ENCODE measurements at places on chromosomes 3 and 15. TPM values are rescaled to one million over a fixed set of nuclear protein-coding genes. Genes with fewer than 3 reads are reported as not detected.

- DNase-seq, result no peak
Measured at GRCh38 chr15:76711351-76711827, 193.8 kb downstream of the SCAPER start.

Gene GNAT1
- total RNA-seq, result 0.20 TPM

GRCh38 chr15:70035719-70036077, 62.0 kb downstream of the TLE3 start:
- DNase-seq, result no peak

Gene CELF6
- 1.3 TPM for total RNA-seq

- no peak for DNase-seq
Measured at GRCh38 chr15:95292785-95293450, 1037.6 kb upstream of the NR2F2 start.

Gene IL17RD
- total RNA-seq, result 18.3 TPM

GRCh38 chr15:27928386-27928785, 170.7 kb downstream of the OCA2 start:
- no peak for DNase-seq

- no peak for DNase-seq
Measured at GRCh38 chr3:100277255-100277800, 16.5 kb downstream of the TBC1D23 start.

GRCh38 chr3:183583331-183584245, 28.1 kb upstream of the KLHL6 start:
- no peak for DNase-seq

DNA sequence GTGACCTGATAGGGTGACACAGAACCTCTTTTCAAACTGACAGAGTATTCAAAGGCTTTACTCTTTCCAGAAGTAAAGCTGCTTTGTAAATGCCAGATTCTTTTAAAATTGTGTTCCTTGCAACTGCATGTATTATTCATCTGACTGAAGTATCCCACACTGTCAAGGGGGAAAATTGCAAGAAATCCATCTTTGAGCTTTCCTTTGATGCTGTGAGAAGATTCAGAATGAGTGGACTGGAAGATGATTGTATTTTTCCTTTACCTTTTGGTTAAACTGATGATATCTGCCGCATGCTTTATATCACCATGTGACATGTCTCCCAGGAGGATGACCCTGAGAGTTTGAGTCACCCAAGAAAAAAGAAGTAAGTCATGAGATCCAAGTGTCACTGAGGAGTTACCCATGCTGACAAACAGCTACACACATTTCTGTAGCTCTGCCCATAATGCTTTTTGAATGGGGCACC, 250.8 kb upstream of the CBLB start:
- no peak for DNase-seq

Gene GOLGA8F
- not detected for total RNA-seq

GRCh38 chr3:25558121-25558520, 106.6 kb downstream of the TOP2B start:
- peak; percentile 19 for DNase-seq

Gene CCDC39
- not detected for total RNA-seq

DNA sequence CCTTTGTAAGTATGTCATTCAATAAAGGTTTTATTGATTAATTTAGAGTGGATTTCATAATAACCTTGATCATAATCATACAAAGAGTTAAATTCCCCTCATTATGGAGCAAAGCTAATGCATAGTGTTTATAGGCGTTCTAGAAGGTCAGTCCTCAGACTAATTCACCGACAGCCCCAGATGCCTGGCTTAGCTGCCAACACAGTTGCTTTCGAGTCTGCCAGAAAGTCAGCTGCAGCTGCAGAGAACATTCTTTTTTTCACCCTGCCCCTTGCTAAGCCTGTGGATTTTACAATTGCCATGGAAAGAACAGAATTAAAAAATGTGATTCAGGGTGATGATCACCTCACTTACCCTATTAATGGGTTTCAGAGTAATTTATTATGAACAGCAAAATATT, 21.2 kb downstream of the CADM2 start:
- no peak for DNase-seq

- no peak for DNase-seq
Measured at GRCh38 chr15:29039466-29040369, 153.9 kb downstream of the APBA2 start.

Gene GJD2
- not detected for total RNA-seq

DNA sequence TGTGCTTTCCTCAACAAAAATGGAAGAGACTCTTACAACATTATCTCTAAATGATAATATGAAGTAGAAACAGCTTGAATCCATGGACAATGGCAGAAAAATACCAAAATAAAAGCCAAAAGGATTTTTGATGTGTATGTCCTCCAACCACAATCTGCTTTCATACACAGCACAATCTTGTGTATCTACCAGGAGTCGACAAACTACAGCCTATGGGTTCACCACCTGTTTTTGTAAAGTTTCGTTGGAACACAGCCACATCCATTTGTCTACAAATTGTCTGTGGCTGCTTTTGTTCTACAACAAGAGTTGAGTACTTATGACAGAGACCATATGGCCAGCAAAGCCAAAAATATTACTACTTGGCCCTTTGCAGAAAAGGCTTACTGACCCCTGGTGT, 88.7 kb upstream of the UBE2E2 start:
- DNase-seq, result no peak

Gene WNT7A
- 0.59 TPM for total RNA-seq

DNA sequence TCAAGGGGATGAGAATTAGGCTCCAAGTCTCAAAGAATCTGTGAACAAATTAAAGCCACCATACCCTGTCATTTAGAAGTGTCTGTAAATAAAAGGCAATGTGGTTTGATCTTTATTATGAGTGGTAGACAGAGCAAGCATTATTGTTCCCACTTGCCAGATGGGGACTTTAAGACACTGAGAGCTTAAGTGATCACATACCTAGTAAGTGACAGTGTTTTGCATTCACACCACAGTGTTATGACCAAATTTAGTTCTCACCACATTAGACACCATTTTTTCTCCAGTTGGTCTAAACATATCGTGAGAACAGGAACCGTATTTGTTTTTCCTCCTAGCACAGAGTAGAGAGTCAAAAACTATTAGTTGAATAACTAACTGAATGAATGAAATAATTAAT, 13.2 kb upstream of the ZBED2 start:
- DNase-seq, result no peak

GRCh38 chr3:32994045-32994444, 42.6 kb downstream of the CCR4 start:
- no peak for DNase-seq

- DNase-seq, result no peak
Measured at GRCh38 chr3:195856410-195857084, 44.8 kb upstream of the MUC4 start.

Gene EPB42
- total RNA-seq, result 10.4 TPM

DNA sequence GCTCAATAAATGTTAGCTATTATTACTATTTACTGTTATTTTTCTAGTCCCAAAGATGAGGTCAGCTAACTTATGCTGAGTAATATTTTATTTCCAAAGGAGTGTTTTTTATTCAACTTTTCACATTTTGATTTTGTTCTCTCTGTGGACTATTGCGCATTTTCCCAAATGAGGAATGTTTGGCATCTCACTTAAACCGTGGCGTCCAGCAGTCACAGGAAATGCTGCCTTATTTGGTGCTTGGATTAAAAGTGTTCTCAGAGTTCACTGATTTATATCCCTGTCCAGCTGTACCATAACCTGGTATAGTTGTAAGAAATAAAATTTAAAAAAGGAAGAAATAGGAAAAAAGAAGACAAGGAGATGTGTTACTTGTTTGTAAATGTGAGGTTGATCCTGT, 166.8 kb downstream of the THSD4 start:
- peak; percentile 59 for DNase-seq

Gene AMIGO3
- total RNA-seq, result 0.10 TPM

DNA sequence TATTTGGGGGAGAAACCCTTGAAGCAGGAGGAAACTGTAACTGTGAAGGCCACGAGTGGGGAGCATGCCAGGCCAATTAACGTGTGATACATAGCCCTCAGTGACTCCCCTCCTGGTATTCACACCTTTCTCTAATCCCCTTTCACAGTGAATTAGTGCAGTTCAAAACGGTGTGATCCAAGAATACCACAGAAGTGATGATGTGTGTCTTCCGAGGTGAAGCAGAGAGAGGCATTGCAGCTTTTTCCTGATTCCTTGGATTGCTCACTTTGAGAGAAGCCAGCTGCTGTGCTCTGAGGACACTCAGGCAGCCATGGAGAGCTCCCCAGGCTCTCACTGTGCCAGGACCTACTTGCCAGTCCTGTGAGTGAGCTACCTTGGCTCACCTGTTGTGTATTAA, 17.3 kb downstream of the NIPA2 start:
- DNase-seq, result no peak

Gene TMCO5A
- not detected for total RNA-seq

DNA sequence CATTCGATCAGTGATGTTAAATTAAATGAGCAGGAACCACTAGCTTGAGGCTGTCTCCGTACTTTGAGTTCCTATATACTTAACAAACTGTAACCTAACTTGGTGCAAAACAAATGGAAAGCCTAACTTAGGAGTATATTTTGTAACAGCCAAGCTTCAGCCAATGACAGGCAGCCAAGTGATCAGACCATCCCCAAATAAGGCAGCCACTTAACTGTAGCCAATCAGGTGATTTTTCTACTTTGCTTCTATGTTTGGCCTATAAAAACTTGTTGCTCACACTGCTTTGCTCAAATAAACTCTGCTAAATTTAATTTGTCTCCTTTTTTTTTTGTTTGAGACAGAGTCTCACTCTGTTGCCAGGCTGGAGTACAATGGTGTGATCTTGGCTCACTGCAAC, 19.3 kb upstream of the ZNF770 start:
- no peak for DNase-seq

DNA sequence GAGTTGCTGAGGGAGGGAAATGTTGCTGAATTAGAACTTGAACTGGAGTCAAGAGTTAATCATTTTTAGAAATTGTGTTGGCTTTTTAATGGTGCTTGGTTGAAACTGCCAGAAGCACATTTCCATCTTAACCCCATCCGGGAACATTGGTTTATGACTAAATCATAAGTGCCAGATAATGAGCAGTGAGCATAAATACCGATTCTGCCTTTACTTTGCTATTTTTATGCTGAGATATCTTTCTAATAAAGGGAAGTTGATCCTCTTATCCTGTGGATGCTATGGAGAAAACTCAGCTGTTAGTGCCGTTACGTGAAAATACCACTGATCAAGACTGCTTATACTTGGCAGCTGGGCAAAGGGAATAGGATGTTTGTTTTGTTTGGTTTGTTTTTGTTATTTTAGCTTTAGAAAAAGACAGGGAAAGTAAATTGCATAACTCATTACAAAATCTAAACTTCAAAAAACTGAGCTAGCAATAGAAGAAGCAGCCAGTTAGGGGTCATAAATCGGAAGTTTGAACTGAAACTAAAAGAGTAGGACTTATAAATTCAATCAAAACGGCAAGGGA, 813.1 kb downstream of the NAALADL2 start:
- no peak for DNase-seq

Gene CAV3
- 16.4 TPM for total RNA-seq

Gene SCAMP5
- total RNA-seq, result 3.2 TPM

GRCh38 chr15:62164396-62165103, 535 bp downstream of the C2CD4B start:
- no peak for DNase-seq

Gene TJP1
- 76.4 TPM for total RNA-seq

GRCh38 chr15:29616512-29616911, 205.8 kb downstream of the TJP1 start:
- no peak for DNase-seq

GRCh38 chr15:76588811-76589747, 252.5 kb downstream of the ISL2 start:
- no peak for DNase-seq

- DNase-seq, result no peak
Measured at GRCh38 chr15:72961346-72961745, 90.9 kb upstream of the NEO1 start.

GRCh38 chr3:42430781-42431532, 20.5 kb upstream of the LYZL4 start:
- DNase-seq, result no peak

DNA sequence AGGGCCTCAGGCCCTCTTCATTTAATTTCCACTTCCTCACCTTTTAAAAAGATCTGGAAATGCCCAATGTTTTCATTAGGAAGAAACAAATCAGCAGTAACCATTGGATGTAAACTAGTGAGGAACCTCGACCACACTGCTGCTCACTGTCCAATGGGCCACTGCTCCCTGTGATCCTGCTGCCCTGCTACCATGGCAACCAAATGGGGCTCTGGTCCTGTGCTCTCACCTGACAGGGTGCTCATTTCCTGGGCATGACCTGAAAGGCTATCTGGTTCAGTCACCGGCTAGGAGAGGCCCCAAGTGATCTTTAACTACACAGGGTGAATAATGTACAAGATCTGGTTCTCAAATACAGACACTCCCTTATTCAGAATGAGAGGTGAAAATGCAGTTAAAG, 54.6 kb downstream of the ARHGEF3 start:
- no peak for DNase-seq

- no peak for DNase-seq
Measured at GRCh38 chr3:150335631-150336030, 72.5 kb upstream of the TSC22D2 start.

DNA sequence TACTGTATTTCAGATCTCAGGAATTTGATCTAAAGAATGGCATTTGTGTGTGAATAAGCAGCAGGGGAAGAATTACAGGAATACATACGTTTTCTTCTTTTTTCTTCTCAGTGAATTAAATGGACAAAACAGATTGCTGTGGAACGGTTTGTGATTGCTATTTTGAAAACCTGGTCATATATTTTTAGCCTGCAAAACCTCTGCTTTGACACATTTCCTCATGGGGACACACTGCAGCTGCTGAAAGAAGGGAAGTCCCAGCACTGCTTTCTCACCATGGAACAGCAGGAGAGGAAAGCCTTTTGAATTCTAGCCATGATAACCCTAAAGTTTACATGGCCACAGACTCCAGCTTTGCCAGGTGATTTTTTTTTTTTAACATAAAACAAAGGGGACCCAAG, 315.0 kb downstream of the OXSM start:
- DNase-seq, result peak; percentile 81

- no peak for DNase-seq
Measured at GRCh38 chr3:12501360-12502020, 17.2 kb downstream of the TSEN2 start.

DNA sequence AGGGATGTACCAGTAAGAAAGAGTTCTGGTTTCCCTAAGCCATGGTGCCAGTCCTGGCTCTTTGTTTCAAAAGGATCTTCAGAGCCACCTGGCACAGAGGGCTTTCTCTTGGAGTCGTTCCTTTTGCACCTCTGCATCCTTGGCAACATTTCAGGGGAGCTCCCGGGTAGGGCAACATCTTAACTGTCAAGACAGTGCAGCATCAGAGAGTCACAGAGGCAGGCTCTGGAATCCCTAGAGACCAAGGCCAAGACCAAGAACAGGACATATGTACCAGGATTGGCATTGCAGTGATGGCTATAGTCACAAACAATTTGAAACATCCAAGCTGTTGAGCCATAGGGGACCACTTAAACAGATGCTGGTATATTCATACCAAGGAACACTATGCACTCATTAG, 129.4 kb upstream of the ADPGK start:
- no peak for DNase-seq

GRCh38 chr3:177195242-177195991, 1.9 kb downstream of the TBL1XR1 start:
- peak; percentile 34 for DNase-seq

Gene CGNL1
- 23.5 TPM for total RNA-seq
